ENCODE measurements at places on chromosomes 3 and 15.
A peak's percentile ranks its signal among the peaks of the same experiment; 100 is the strongest.

GRCh38 chr3:196741249-196741889 lies 1.7 kb downstream of the PAK2 start:
- DNase-seq: no peak

- no peak for DNase-seq
Observed at GRCh38 chr3:127886231-127886955, 28.6 kb upstream of the KBTBD12 start.

GRCh38 chr15:100809151-100809550 lies 70.5 kb upstream of the ALDH1A3 start:
- DNase-seq: peak; percentile 66

DNA sequence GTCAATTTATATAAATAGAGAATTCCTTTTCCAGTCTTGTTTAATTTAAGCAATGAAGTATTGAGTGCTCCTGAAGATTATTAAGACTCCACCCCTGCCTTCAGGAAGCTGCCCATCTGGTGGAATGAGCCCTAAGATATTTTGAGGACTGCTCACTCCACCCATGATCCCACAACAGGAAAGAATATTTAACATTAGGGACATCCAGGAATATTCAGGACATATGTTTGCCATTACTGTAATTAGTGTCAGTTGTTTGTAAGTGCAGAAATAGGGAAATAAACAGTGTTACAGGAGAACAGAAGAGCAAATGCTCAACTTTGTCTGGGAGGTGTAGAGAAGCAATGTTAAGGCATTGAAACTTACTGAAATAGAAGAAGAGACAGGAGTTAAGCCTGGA lies 375.0 kb downstream of the ROBO2 start:
- peak; percentile 44 for DNase-seq

GRCh38 chr3:15703346-15703745 lies 94.4 kb downstream of the ANKRD28 start:
- no peak for DNase-seq

- no peak for DNase-seq
Observed at GRCh38 chr3:74410276-74410941, 204.1 kb downstream of the CNTN3 start.

DNA sequence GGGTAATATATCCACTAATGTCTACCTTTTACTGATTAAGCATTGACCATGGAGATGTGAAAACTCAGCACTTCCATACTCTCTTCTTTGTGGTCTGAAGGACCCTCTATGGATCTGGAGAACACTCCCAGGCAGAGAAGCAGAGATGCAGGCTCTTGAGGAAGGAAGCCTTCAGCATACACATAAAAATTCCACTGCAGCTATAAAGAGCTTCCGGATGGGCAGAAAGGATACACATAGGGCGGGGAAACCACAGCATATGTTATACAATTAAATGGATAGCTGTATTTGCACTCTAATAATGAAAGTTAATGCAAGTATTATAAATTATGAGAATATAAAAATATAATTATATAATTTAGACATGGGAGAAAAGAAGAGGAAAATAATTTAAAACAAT lies 1258.2 kb upstream of the ALCAM start:
- no peak for DNase-seq

GRCh38 chr3:25536521-25537391 lies 108.7 kb downstream of the RARB start:
- peak; percentile 17 for DNase-seq

DNA sequence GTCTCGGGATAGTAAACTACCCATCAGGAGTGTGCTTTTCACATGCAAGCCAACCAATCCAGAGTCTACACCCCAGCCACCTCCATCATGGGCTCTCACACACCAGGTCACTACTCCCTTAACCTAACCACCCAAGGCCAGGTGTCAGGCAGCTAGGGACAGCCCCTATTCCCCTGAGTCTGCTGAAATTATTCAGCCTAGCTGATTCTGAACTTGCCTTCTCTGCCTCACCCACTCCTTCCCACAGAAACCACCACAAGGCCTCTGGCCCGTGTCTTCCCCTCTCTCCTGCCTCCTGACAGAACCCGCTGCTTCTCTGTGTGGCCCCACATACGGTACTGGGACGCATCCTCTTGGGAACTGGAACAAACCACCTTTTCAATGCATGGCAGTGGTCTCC lies 82.1 kb downstream of the PCSK6 start:
- DNase-seq: no peak

DNA sequence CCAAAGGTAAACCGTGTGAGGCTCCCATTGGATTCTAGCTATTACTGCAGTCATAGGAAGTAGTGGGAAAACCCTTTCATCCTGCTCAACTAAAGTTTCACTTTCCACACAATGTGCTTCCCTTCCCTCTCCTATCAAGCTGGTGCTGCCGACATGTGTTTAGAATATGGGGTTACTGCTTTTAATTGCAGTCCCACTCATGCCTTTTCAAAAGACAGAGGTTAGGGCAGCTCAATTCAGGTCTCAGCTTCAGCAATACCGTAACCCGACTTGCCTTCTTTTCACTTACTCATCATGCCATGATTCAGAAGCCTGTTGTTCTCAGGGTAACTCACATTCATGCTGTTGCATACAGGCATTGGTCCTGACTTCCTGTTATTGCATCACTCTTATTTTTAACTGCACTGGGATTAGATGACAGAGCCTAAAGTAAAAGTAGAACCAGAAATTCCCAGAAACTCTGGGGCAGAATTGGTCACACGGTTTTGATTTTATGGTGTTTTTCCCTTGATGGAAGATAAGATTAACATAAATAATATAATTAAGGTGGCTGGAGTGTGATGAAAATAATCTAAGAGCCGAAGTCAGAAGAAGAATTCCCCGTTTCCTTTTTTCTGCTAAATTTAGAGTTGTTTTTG lies 45.7 kb downstream of the C2CD4B start:
- DNase-seq: peak; percentile 95

- DNase-seq: peak; percentile 92
Observed at GRCh38 chr3:188788621-188789081, 383.1 kb upstream of the TPRG1 start.

DNA sequence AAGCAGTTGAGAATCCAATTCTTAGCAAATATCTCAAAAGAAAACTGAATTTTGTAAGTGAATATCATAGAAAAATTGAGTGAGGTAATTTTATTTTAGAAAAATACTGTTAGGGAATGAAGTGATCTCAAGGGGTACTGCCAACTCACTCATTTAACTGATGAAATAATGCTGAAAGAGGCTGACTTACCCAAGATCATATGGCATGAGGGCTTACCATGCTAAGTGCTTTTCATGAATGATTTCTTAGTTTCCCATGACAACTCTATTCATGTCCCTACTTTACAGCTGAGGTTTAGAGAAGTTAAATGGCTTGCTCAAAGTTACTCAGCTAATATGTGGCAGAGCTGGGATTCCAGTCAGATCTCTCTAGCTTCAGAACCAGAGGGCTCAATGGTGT lies 30.6 kb downstream of the CCDC14 start:
- no peak for DNase-seq

DNA sequence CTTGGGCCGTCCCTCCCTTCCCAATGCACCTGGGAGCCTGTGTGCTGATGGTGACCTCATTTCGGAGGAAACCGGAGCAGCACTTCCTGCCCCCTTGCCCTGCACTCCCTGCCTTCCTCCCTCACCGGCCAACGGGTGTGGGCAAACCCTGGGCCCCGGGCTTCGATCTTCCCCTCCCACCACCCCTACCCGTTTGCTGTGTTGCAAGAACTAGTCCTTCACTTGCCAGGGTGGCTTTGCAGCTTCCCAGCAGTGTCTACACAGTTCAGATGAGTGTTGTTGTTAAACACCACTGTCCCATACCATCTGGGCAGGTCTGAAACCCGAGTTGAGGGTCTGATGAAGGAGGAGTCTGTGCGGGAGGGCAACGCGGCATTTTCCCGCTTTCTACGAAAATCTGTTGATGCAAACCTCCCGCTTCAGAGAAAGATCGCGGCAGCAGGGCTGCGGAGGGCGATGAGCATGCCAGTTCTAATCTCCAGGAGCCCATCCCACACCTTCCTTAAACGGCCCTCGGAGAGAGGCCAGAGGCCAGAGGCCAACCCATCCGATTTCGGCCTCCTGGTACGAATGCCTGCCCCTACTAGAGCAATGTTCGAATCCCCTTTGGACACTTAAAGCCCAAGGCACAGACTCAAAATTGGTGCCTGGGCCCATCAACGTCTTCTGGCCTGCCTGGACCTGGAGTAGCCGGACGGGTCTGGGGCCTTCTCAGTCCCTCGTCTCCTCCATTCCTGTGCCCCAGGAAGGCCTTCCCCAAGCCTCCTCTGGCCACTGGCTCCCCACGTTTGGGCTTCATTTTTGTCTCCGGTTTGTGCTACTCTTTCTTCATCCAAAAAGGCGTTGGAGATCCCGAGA lies 35.7 kb upstream of the POLG start:
- DNase-seq: no peak

DNA sequence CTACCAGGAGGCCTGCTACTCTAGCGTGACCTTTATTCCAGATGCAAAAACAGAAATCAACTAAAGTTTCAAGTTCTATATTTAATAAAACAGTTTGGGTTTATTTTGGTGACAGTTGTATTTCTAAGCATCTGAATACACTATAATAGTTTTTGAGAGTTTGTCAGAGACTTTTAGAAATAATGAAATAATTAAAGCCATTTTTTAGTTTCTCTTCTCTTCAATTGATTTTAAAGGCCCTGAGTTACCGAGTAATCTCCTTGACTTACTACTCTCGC lies 523.4 kb downstream of the CADM2 start:
- DNase-seq: no peak

- peak; percentile 69 for DNase-seq
Observed at GRCh38 chr3:129605922-129606635, 397 bp downstream of the PLXND1 start.

GRCh38 chr3:140863580-140864009 lies 78.0 kb upstream of the SLC25A36 start:
- DNase-seq: peak; percentile 53

GRCh38 chr3:126721246-126721645 lies 17.2 kb downstream of the CHCHD6 start:
- no peak for DNase-seq

DNA sequence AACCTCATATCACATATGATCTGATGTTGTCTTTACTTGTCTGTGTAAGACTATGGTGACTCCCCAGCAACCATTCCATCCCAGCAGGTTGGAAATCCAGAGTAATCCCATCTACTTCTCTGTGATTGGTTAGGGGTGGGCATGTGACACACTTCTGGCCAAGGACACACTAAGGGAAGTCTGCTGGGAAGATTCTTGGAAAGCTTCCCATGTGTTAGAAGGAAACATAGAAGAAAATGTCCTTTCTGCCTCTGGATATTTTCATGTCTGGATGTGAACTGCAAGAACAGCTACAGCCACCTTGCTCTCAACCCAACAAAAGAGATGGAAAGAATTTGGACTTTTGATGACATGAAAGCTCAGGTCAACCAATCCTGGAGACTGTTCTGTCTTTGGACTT lies 2.6 kb upstream of the UBE2Q2 start:
- DNase-seq: peak; percentile 85

DNA sequence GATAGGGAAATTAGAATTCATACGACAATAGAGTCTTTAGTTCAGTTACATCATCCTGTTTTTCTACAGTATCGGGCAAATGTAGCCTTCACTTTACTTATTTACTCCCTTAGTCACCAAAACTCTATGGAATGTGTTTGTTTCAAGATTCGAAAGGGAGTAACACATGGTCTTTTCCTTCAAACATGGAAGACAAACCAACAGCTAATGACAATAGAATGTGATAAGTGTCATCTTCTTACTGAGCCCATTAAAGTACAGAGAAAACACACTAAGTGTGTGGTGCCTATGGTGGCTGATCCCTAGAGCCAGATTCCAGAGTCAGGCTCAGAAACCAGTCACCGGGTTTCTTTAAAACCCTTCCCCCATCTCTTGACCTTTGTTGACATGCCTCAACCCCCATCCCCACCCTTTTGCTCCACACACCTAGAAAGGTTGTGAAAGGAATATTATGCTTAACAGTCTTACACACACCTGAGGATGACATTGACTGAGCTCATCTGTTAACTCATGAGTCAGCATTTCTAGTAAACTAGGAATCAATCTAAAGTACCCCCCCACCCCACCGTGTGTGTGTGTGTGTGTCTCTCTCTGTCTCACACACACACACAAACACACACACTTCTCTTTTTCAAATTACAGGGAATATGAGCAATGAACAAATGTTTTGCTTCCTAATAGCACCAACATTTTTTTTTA lies 549.6 kb upstream of the CCDC54 start:
- peak; percentile 79 for DNase-seq

GRCh38 chr3:139934613-139935015 lies 371 bp upstream of the CLSTN2 start:
- DNase-seq: peak; percentile 18

GRCh38 chr3:155714295-155714718 lies 30.6 kb downstream of the PLCH1 start:
- no peak for DNase-seq

DNA sequence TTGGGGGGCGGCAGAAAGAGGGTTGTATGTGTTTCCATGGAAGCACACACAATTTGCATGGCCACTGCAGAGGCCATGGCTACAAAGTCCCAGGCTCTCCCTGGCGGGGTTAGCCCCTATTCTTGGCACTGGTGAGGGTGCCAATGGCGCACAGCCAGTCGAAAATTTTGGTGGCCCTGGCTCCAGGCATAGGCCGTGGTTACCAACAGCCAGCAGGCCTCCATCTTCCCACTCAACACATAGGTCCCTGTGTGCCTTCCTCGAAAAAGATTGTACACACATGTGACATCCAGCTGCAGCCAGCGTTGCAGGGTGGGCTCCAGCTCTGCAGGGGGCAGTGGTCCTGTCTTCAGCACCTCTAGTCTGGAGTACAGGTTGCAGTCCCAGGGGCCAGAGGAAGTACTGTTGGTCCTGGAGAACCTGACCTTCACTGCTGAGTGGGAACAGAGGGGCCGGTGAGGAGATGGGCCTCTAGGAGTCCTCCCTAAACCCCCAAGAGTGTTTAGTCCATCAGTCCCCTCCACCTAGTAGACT lies 7.1 kb downstream of the P4HTM start:
- DNase-seq: no peak

- DNase-seq: peak; percentile 49
Observed at GRCh38 chr3:168248383-168249204, 152.9 kb upstream of the GOLIM4 start.

DNA sequence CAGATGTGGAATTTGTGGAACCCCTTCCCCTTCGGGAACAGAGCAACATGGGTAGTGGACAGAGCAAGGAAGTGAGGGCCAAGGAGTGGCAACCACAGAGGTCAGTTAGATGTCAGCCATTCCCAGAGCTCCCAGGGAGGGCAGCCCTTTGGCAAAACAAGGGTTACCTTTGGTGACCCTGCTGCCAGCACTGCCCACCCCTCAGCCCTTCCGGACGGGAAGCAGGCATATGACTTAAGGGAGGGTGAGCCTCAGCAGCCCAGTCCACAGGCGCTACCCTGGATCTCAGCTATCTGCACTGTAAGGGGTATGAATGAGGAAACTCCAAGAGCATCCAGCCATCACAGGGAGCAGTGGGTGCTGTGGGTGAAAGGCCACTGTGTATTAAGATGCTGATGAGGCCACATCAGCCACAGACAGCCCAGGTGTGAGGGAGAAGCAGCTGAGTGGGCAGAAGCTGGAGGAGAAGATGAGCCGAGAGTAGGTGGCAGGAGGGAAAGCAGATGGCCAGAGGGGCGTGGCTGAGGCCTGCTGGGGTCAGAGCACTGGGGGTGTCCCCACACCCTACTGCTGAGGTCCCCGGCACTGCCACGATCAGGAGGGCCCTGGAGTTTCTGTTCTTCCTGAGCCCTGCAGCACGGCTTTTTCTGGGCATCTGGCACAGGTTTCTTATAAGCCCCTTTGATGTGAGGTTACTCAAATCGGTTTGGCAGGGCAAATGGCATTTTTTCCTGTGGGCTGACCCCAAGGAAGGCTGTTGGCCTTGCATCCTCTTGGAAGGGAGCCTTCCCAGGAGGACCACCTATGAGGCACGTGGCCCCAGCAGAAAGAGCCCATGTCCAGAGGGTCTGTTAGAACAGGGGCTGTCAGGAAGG lies 6.2 kb downstream of the PLA2G4D start:
- DNase-seq: no peak

GRCh38 chr3:111692593-111693552 lies 97.7 kb upstream of the ZBED2 start:
- no peak for DNase-seq

All from EH (cell line).